ENCODE measurements at places on chromosomes 4 and X. TPM values are rescaled to one million over a fixed set of nuclear protein-coding genes. Genes with fewer than 3 reads are reported as not detected.

The SERPINA7 gene
- not detected for total RNA-seq

The F9 gene
- not detected for total RNA-seq

The TCEANC gene
- total RNA-seq: 0.40 TPM

The SLC16A2 gene
- total RNA-seq: 0.39 TPM

The ASB12 gene
- total RNA-seq: not detected

The HTR2C gene
- total RNA-seq: not detected

The GLA gene
- 40.5 TPM for total RNA-seq

The SHROOM2 gene
- 5.1 TPM for total RNA-seq

The AMOT gene
- 1.6 TPM for total RNA-seq

The HSPA4L gene
- 9.8 TPM for total RNA-seq

The GAGE12J gene
- not detected for total RNA-seq

Measured in mammary microvascular endothelial cell (primary cell).